ENCODE measurements at places on chromosomes 16 and 17.

DNA sequence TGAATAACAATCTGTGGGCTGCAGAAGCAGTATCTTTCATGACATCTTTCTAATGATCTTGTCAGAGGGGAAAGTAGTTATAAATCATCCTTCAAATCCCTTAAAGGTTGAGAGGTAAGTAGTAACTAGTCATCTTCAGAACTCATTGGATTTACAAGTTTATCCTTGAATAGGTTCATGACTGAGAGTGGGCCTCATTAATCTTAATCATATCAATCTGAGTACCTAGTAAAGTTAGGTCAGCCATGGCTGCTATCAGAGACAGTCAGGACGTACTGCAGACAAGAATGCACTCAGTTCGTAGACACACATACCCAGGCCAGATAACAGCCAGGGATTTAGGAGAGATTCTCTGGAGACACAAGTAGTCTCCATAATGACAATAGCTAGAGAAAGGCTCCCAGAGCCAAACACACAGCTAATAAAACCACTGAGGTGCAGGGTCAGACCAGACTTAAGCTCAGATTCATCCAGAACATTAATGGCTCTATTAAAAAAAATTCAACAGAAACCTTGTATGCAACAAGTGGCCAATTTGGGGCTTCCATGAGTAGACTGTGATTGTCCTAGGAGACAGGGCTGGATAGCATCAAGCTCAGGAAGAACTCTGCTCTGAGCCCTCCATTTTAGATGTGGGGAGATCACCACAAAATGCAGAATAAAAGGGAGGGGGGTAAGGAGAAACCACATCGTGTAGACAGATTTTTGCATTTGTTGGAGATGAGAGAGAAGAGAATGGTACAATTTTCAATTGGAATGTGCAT, 65.8 kb downstream of the TBX4 start:
- no peak for DNase-seq

DNA sequence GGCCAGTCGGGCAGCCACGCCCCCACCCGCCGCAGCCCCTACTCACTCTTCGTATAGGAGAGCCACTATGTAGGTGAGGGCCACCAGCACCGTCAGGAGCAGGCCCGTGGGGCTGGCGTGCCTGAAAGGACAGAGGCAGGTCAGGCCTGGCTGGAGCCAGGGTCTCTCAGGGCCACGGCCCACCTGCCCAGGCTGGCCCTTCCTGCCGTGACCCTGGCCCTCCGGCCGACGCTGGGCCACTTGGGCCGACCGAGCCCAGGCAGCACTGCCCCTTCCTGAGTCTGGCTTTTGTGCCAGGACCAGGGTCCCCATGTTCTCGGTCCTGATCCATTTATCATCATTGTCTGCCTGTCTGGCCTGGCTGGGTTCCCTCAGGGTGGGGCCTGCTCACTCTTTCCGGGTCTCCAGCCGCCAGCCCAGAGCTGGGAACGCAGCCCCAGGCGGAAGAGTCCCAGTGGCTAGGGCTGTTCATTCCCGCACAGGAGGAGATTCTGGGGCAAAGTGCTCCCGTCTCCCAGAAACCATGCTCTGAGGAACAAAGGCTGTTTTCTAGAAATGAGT, 10.1 kb upstream of the RASD1 start:
- no peak for DNase-seq

DNA sequence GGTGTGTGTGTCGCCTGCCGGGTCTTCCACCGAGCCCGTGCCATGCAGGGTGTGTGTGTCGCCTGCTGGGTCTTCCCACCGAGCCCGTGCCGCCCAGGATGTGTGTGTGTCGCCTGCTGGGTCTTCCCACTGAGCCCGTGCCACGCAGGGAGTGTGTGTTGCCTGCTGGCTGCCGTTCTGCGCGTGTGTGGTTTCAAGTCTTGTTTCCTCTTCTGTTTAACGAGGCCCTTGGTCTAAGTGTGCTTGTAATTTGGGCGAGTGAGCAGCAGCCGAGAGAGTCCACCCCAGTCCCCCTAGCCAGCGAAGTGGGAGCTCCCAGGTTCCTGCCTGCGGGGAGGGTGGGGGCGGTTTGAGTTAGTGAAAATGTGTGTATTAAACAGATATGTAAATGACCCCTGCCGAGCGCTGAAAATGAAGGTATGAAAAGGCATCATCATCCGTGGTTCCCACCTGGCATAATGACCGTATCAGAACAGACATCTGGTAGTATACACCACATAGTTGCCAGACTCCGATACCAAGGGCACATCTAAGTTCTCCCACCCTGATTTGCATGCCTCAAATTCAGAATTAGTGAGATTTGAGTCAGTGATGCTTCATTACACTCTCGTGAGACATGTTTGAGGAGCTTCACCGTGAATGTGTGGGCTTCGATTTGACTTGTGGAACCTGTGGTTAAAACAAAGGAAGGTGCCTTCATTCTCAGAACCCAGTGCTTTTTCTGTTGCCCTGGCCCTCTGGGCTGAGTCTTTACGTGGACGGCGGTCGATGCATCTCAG, 114.5 kb upstream of the CHMP6 start:
- DNase-seq = no peak

DNA sequence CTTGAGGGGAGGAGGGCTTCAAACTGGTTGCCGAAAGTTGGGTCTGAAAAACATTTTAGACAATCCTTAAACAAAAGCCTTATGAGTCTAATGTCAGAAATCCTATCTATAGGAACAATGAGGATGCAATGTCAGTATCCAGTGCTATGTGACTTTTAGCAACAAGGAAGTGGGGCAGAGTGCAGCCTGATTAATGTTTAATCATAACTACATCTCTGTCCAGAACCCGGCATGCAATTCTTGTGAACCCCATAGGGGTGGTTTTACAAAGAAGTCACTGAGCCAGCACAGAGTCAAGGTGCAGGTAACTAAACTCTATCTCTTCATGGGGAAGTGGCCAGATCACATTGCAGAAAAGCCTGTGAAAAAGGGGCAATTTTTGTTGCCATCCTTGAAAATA, 267.5 kb downstream of the HS3ST4 start:
- no peak for DNase-seq
